ENCODE measurements at places on chromosomes 2 and 18.

- no peak for DNase-seq
- no peaks in the 10 kb centered on the region for H3K36me3 ChIP-seq
- no peaks in the 10 kb centered on the region for H3K27me3 ChIP-seq
- H3K27ac ChIP-seq: peak overlapping the region; percentile 84
- H3K4me3 ChIP-seq: peak overlapping the region; percentile 6
Measured at GRCh38 chr2:190467575-190468083, 59.5 kb downstream of the MFSD6 start.

GRCh38 chr2:241482126-241482955 is 26.0 kb downstream of the STK25 start:
- H3K27me3 ChIP-seq: no peaks in the 10 kb centered on the region
- H3K27ac ChIP-seq: no peak overlapping the region
- no peak overlapping the region for H3K4me3 ChIP-seq
- DNase-seq: no peak
- H3K4me1 ChIP-seq: no peaks in the 10 kb centered on the region
- H3K36me3 ChIP-seq: peaks cover 43% of the 10 kb centered on the region

DNA sequence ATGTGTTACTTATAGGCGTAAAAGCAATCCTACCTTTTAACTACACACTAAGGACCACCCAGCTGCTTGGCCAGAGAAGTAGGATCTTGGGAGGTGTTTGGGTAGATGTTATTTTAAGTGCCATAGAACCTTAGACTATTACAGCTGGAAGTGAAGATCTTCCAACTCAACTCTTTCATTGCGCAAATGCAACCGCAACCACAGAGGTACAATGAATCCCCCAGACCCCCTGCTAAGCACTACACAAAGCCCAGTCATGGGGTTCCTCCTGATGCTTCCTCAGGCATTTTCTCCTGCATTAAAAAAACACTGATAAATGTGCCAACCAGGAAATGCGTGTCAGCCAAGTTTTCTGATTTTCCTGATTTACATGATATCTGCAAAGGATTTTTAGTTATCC is 246.0 kb downstream of the LRRTM1 start:
- H3K4me3 ChIP-seq: no peak overlapping the region
- DNase-seq: no peak
- no peaks in the 10 kb centered on the region for H3K27me3 ChIP-seq
- no peaks in the 10 kb centered on the region for H3K36me3 ChIP-seq
- H3K4me1 ChIP-seq: no peaks in the 10 kb centered on the region

- DNase-seq: no peak
- no peak overlapping the region for H3K27ac ChIP-seq
- H3K4me1 ChIP-seq: no peaks in the 10 kb centered on the region
- no peak overlapping the region for H3K4me3 ChIP-seq
- no peaks in the 10 kb centered on the region for H3K36me3 ChIP-seq
Measured at GRCh38 chr2:145086910-145087309, 567.0 kb upstream of the ZEB2 start.

GRCh38 chr2:39508198-39508597 is 71.1 kb upstream of the MAP4K3 start:
- H3K27me3 ChIP-seq: no peaks in the 10 kb centered on the region
- no peak overlapping the region for H3K4me3 ChIP-seq
- no peaks in the 10 kb centered on the region for H3K36me3 ChIP-seq
- H3K27ac ChIP-seq: no peak overlapping the region

DNA sequence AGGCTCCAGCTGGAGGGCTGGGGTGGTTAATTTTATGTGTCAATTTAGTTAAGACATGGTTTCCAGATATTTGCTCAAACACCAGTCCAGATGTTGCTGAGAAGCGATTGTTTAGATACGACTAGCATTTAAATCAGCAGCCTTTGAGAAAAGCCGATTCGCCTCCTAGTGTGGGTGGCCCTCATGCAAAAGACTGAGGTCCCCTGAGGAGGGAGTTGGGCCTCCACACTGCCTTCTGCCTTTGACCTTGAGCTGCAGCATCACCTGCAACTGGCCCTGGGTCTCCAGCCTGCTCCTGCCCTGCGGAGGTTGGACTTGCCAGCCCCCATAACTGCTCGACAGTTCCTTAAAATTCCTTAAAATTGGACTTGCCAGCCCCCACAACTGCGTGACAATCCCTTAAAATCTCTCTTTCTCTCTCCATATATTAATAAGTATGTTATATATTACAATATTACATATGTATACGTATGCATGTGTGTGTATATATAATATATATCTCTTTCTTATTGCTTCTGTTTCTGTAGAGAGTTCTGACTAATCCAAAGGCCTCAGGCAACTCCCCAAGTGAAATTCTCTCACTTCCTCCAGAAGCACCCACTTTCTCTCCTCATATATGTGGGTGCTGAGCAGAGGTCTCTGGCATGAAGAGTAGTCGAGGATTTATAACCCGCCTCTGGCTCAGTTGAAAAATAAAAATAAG is 14.4 kb downstream of the FBLN7 start:
- no peak overlapping the region for H3K27ac ChIP-seq
- peak; percentile 60 for DNase-seq
- no peaks in the 10 kb centered on the region for H3K36me3 ChIP-seq
- H3K27me3 ChIP-seq: no peaks in the 10 kb centered on the region

DNA sequence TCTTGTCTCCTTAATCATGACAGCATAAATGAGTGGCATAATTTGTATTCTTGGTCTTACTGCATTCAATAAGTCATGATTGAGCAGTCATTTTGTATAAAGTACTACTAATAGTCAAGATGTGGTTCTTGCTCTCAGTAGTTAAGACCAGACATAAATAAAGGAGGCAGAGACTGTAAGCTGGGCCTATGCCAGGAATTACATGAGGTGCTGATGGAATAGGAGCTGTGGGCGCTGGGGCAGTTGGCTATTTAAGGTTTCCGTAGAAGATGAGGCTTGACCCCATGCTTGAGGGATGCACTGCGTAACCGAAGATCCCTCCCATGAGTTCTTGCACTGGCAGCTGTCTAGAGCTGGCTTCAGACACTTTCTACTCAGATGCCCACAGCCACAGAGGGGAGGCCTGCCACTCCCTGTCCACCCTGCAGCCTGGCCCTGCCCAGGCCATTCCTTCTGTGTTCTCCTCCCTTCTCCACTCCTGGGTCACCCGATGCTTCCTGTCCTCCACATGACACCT is 150.9 kb upstream of the REV1 start:
- no peak for DNase-seq
- no peak overlapping the region for H3K27ac ChIP-seq
- H3K4me1 ChIP-seq: peaks cover 30% of the 10 kb centered on the region
- no peaks in the 10 kb centered on the region for H3K36me3 ChIP-seq
- no peak overlapping the region for H3K4me3 ChIP-seq
- H3K27me3 ChIP-seq: no peaks in the 10 kb centered on the region
